Hippocampal formation (tissue), 2 donors: ENCODE measurements at places on chromosomes 2 and 18.

- DNase-seq: no peak
These were observed 8.7 kb downstream of the FARP2 start for GRCh38 chr2:241364781-241365180.

- no peak for DNase-seq
These were observed 1142.2 kb downstream of the LRP1B start for GRCh38 chr2:140988597-140988996.

- DNase-seq: no peak
These were observed 4.2 kb downstream of the MAB21L4 start for GRCh38 chr2:240891492-240892340.

GRCh38 chr2:120402508-120402907, 56.6 kb downstream of the INHBB start:
- DNase-seq: no peak

DNA sequence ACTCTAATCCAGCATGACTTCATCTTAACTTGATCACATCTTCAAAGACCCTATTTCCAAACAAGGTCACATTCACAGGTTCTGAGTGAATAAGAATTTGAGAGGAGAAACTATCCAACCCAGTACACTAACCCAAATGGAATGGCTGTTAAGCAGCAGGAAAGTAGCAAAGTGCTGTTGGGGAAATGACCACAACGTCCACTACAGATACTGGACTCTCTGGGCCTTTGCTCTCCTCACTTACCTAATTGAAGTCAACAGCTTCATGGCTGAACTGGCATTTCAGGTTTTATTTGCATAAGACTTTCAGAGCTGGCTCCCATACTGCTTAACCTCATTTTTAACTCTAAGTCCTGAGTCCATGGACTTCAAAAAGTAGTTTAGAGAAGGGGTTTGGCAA, 38.0 kb upstream of the ACVR2A start:
- no peak for DNase-seq

GRCh38 chr2:232647261-232647660, 13.9 kb downstream of the EFHD1 start:
- DNase-seq: no peak

GRCh38 chr2:21412944-21413443, 289.2 kb downstream of the TDRD15 start:
- no peak for DNase-seq

DNA sequence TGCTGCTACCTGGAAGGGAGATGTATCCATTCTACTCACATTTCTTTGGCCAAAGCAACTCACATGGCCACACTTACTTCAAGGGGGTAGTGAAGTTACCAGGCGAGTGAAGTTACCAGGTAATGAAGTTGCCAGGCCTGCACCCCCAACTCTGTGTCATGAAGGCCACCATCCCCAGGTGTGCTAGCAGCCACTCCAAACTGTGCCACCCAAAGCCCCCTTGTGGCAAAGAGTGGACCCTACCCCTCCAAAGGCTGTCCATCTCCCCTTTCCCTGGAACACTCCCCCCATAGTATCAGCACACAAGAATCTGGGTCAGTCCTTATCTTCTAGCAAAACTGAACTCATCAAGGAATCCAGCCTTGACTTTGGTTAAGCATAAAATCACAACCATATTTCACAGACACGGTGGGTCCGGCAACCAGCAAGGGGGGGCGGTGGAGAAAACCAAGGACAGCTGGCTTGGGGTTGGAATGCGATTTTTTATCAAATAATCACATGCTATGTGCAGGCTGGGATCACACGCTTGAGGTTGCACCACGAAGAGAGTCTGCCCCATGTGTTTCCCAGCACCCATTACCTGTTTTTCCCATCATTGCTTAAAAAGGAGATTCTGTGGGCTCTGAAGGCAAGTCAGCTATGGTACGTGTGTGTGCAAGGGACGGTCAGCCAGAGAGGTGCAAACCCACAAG, 60.9 kb downstream of the ZFP36L2 start:
- DNase-seq: no peak

DNA sequence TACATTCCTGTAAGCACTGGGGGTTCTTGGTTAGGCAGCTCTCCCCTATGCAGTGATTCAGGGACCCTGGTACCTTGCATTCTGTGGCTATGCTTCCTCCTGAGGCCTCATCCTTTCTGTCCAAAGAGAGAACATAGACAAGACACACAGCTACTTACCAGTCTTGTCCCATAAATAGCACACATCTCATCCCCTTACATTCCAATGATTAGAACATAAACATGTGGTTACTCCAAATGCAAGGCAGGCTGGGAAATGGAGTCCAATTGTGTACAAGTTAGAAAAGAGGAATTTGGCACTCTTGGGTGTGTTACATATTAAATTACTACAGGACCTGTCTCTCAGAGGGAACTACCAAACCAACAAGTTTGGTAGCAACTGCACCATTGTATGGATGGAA, 171.3 kb downstream of the ARHGAP15 start:
- no peak for DNase-seq

- DNase-seq: no peak
These were observed 292.0 kb downstream of the ZNF804A start for GRCh38 chr2:184890311-184890710.

DNA sequence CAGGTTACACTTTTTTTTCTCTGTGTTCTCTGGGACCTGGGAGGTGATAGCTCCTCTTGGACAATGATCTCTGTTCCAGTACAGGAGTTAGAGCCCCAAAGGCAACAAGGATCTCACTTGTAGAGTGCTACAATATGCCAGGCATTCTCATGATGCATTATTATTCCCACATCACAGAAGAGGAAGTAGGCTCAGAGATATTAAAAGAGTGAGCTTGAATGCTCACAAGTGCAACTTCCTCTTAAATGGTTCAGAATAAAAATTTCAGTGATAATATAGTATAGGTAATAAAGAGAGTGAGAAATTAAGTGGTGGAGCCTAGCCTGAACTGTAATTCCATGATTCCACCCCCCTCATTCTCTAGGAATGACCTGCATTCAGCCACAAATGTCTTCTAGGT, 21.4 kb downstream of the POLE4 start:
- DNase-seq: no peak

DNA sequence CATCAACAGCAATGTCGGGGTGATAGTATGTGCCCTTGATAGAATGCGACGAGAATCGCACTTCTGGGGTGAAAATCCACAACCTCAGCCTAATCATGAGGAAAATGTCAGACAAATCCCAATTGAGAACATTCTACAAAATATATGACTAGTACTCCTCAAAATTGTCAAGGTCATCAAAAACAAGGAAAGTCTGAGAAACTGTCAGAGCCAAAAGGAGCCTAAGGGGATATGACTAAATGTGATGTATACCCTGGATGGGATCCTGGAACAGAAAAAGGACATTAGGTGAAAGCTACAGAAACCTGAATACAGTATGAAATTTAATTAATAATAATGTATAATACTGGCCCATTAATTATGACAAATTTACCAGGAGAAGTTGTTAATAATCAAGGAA, 7.6 kb upstream of the CACNB4 start:
- DNase-seq: no peak

GRCh38 chr2:221761260-221761659, 189.2 kb upstream of the EPHA4 start:
- DNase-seq: no peak

DNA sequence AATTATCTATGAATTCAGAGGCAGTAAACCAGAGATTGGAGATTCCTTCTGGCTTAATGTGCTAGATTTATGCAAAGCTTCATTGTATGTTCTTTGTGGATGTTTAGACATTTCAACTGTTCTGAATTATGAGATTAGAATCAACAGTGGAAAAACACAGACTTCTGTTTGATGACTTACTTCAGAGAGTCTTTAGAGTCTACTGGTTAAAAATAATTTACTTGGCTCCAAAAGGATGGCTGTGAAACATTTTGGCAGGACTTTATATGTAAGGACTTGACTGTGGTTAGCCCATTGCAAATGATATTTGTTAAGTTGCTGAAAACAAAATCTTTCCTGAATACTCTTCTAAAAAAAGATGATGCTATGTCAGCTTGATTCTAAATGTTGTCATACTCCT, 25.5 kb upstream of the LRRC30 start:
- no peak for DNase-seq

DNA sequence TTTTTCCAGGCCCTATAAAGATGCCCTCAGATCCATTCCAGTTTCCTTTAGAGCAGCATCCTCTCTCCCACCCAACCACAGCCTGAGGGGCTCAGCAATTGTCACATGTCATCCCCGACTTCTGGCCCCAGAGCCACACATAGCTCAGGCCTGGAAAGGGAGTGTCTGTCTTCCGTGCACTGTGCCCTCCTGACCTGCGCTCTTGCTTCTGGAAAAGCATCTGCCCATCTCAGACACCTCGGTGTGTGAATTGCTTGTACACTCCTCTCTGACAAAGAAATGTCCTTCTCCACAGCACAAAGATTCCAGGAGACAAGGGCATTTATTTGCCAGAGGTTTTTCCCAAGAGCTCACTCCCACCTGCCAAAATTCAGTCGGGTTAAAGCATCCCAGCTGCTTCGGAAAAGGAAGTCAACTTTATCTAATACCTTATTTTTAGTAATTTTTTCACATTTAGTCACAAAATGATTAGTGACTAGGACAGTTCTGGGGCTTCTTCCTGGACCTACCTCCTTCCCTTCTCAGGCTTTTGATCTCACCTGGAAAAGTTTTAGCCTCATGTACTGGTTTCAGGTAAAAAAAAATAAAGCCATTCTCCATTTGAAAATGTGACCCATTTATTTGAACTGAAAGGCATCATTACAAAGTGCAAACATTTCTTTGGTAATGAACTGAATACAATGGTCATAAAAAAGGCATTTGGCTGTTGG, 112.9 kb downstream of the PXDN start:
- no peak for DNase-seq

GRCh38 chr18:48834413-48835031, 116.2 kb downstream of the SMAD7 start:
- no peak for DNase-seq

- no peak for DNase-seq
These were observed 85.3 kb upstream of the ITGA6 start for GRCh38 chr2:172342078-172342477.

- no peak for DNase-seq
These were observed 22.7 kb upstream of the ETAA1 start for GRCh38 chr2:67374481-67374880.

- DNase-seq: no peak
These were observed 15.7 kb upstream of the CDH7 start for GRCh38 chr18:65735155-65735554.

- DNase-seq: no peak
These were observed 58.7 kb downstream of the AFTPH start for GRCh38 chr2:64582774-64583340.

- DNase-seq: no peak
These were observed 909.2 kb upstream of the FANCL start for GRCh38 chr2:59150217-59150849.

DNA sequence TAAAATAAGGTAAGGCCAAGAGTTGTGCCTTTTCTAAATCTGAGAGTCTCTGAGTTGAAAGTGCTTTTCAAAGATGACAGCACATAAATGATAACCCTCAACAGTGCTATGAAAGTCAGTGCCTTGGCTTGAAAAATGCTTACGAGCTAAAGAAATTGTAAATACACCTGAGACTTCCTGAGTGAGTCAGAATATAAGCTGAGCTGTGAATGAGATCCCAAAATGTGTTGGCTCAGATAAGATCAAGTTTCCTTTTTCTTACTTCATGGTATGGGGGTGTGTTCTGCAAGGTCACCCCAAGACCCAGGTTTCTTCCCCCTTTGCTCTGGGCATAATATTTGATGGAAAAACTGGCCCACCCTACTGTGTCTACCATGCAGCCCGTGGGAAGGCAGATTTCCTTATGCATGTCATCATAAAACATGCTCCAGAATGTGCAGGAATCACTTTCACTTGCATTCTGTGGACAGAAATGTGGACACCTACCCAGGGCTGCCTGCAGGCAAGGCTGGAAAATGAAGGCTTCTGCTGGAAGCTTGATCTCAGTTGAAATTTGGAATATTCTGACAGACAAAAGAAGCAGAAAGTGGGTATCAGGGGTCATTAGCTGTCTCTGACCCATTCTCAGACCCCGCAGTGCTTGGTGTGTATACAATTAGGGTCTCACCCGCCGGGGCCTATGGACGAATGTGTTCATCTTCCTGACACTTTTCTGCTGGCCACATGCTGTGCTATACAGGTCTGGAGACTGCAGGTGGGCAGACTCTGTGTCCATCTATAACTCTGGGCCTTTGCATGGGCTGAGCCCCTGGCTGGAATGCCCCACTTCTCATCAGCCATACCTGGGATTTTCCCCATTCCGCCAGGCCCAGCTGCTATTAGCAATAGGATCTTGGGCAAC, 212.6 kb downstream of the SH3RF3 start:
- no peak for DNase-seq

GRCh38 chr18:76464281-76465259, 30.5 kb downstream of the ZNF516 start:
- DNase-seq: no peak

- no peak for DNase-seq
These were observed 171.1 kb upstream of the UNC80 start for GRCh38 chr2:209600341-209601171.

- peak; percentile 58 for DNase-seq
These were observed 342.6 kb downstream of the CTNNA2 start for GRCh38 chr2:79855264-79856006.

GRCh38 chr2:215808996-215809395, 204.4 kb downstream of the MREG start:
- DNase-seq: no peak
